Retina (tissue), 1 donor: ENCODE measurements at places on chromosomes 7 and 10.

- no peak for DNase-seq
These were observed 23.7 kb upstream of the LAMB1 start for GRCh38 chr7:108026647-108027046.

DNA sequence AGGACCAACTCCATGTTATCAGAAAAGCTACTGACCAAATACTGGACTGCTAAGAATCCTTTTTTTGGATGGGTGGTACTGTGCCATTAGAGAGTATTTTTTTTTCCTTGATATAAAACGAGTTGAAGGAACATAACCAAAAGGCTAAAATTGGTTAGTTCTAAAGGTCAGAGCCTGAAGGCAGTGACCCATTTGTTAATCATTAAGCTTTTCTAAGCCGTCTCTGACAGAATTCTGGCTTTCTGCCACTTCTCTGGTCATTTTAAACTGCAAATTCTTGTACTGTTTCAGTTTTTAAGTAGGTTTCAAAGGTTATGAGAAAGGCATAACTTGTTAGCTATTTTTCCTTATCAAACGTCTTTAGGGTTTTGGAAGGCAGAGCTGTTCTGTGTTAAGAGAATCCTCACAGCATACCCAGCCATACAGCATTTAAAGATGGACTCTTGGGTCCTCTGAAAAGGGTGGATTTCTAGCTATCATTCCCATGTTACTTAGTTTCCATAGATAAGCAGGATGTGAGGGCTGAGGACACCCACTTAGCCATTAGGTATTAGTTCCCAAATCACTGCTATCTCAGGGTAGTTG, 196.8 kb downstream of the RNLS start:
- no peak for DNase-seq

- no peak for DNase-seq
These were observed 786 bp downstream of the ATP5F1C start for GRCh38 chr10:7788639-7789286.

- DNase-seq: no peak
These were observed 106.3 kb downstream of the SLIT1 start for GRCh38 chr10:97079448-97079847.

DNA sequence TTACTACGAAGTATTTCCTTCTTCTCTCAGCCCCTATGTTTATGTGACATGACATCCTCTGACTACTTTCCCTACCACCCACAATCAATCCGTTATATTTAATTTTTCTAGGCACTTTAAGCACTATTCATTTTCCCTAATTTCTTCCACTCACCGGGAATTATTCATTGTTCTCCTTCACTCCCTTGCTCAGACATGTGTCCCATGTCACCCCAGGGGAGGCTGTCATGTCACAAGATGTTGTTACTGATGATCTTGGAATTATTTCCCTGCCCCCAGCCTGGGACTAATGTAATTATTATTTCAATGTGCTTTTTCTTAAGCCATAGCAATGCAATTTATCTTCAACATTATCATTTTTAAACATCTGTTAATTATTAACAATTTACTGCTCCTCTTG, 317.2 kb downstream of the PHF14 start:
- DNase-seq: no peak

DNA sequence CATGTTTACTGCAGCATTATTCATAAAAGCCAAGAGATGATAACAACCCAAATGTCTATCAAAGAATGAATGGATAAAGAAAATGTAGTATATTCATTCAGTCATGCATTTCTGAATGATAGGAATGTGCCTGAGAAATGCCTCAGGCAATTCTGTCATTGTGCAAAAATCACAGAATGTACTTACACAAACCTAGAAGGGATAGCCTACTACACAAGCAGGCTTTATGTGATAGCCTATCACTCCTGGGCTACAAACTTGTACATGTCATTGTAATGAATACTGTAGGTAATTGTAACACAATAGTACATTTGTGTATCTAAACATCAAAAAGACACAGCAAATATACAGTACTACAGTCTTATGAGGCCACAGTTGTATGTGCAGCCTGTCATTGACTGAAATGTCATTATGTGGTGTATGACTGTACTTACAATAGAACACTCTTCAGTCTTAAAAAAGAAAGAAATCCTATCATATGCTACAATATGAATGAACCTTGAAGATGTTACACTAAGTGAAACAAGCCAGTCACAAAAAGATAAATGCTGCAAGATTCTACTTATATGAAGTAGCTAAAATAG, 141.8 kb upstream of the GPR22 start:
- no peak for DNase-seq

DNA sequence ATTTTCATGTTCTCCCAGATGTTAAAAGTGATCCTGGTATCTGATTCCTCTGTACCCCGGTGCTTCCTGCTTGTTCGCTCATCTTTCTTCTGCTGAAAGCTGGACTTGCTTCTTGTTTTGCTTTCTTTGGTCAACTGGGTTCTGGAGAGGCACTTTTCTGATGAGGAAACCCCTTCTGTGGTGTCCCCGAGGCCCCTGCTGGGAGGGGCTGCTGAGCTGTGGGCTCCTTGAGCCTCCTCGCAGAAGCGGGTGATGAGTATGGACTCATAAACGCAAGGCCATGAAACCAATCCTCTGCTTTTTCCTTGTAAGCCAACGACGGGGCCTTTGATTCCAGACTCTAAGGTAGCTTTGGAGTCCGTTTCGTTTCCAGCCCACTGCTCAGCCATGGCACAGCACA, 7.8 kb downstream of the WIPI2 start:
- no peak for DNase-seq

- peak; percentile 27 for DNase-seq
These were observed 13.9 kb downstream of the ZNF438 start for GRCh38 chr10:31017534-31018355.

- DNase-seq: no peak
These were observed 41.7 kb upstream of the NRF1 start for GRCh38 chr7:129569811-129570215.

GRCh38 chr10:125165584-125166573, 5.5 kb upstream of the CTBP2 start:
- DNase-seq: no peak

DNA sequence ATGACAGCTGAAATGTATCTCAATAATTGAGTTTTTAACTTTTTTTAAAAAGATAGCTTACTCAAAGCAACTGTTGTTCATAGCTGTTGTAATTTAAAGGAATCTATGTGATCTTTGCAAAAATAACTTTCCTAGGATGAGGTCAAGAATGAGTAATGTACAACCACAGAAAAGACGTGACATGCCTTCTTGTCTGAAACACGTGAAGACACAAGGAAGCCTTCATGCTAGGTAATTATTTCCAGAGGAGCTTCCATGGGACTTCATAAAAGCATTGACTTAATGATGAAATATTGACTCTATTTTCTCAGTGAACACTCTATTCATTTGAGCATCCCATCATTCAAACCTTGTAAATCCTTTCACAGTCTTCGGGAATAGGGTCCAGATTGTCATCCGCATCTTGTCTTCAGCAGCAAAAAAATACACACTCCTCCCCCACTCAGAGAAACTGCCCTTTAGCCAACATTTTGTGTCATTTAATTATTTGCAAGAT, 528.0 kb downstream of the NRG3 start:
- DNase-seq: no peak

GRCh38 chr10:116170815-116171250, 102.2 kb downstream of the GFRA1 start:
- DNase-seq: no peak

DNA sequence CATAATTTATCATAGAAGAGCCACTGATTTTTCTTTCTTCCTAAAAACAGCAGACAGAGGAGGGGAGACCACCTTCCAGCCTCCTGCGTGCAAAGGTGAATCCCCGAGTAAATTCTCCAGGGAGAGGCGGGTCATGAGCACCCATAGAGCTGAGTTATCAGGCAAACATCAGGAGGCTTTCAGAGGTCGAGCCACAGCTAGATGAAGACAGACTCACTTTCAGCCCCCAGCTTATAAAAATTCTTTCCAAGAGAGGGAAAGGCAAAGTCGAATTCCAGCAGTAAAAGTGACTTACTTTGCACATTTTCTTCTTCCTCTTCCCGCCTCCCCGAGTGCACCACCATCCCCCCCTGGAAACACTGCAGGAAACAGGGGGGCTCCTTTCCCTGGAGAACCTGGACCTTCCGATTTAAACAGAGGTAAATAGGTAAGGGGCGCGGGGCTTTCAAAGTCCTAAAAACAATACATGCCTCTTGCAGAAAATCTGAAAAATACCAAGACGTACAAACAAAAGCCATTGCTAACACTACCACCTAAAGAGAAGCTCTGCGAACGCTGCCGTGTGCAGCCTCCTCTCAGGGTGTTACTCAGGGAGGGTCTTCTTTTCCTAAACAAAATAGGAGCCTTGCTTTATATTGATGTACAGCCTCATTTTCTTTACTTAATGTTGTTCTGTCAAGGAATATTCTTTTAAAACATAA, 163.8 kb downstream of the SVIL start:
- DNase-seq: no peak

- DNase-seq: no peak
These were observed 64.4 kb downstream of the ITGB8 start for GRCh38 chr7:20395104-20395503.

DNA sequence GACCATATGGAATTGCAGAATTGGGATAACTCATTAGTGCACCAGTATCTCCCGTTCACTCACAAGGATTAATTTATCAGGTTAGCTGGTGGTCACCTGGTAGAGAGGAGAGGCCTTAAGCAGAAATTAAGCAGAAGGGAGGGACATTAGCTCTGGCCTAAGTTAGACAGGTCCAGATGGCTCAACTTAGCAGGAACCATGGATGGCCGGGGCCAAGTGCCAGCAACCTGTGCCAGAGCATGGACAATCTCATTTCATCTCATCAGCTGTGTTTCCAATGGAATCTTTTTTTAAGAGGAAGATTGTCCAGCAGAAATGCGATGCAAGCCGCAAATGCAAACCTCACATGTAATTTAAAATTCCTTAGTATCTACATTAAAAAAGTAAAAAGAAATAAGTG, 82.2 kb downstream of the JCAD start:
- no peak for DNase-seq

GRCh38 chr10:72563327-72563932, 62.4 kb downstream of the MICU1 start:
- DNase-seq: no peak

DNA sequence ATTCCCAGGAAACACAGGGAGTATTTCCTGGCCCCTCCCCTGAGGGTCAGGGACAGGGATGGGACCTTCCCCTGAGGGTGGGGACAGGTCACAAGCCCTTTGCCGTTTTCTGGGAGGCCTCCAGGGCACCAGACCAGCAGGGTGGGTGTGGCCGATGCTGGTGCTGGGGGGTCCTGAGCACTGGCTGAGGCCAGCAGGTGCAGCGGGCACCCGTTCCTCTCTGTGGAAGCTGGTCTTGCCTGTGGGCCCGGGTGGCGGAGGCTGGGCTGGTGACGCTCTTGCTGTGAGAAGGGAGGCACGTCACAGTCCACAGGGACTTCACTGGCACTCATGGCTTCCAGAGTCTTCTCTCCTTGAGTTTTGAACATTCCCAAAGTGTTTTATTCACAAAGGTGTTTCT, 44.2 kb upstream of the CFAP46 start:
- DNase-seq: no peak

DNA sequence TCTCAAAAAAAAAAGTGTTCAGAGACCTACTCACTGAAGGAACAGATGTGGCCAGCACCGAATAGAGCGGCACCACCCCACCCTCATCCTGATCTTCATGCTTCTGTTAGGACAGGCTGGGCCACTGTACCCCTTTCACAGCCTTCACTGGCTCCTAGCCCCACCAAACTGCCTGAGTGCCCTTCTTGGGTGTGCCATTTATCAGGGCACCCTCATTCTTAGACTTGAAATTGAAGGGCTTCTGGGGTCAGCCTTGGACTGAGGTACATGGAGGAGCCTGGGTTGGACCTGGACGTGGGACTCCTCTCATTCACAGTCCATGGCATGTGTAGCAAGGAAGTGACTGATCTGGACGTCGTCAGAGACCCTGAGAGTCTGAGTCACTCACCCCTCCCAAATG, 190.3 kb downstream of the COBL start:
- DNase-seq: no peak

GRCh38 chr7:70044064-70044463, 445.8 kb downstream of the AUTS2 start:
- no peak for DNase-seq

DNA sequence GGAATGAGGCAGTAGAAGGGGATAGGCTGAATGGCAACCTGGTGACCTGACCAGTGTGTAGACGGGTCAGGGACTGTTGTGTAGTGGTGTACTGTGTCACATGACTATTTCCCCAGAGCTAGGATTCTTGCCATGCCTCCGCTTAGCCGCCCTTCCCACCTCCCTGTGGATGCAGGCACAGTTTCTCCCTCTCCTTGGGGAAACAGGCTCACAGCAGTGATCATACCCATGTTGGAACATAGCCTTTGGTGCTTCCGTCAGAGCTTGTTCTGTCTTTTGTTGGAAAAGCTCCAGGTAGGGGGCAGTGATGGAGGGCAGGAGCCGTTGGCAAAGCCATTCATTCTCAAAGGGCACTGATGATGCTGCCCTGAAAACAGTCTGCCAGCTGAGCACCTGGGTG, 44.3 kb downstream of the OGDH start:
- DNase-seq: no peak

GRCh38 chr10:111319866-111320265, 243.0 kb downstream of the ADRA2A start:
- no peak for DNase-seq

GRCh38 chr7:25853314-25853713, 298.7 kb upstream of the NFE2L3 start:
- DNase-seq: peak; percentile 37

DNA sequence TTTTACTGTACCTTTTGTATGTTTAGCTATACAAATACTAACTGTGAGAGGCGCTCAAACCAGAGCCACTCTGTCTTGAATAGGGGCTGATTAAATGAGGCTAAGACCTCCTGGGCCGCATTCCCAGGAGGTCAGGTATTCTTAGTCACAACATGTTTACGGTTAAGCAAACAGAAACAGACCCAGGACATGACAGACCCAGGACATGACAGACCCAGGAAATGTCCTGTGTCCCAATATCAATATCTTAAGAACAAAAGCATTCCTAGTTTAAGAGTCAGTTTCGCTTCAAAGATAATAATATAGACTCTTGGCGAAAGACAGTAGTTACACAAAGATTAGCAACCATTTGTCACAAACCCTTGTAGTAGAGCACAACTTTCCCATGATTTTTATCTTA, 304.5 kb downstream of the CCSER2 start:
- DNase-seq: no peak

GRCh38 chr7:73340514-73340913, 12.6 kb downstream of the FKBP6 start:
- no peak for DNase-seq

DNA sequence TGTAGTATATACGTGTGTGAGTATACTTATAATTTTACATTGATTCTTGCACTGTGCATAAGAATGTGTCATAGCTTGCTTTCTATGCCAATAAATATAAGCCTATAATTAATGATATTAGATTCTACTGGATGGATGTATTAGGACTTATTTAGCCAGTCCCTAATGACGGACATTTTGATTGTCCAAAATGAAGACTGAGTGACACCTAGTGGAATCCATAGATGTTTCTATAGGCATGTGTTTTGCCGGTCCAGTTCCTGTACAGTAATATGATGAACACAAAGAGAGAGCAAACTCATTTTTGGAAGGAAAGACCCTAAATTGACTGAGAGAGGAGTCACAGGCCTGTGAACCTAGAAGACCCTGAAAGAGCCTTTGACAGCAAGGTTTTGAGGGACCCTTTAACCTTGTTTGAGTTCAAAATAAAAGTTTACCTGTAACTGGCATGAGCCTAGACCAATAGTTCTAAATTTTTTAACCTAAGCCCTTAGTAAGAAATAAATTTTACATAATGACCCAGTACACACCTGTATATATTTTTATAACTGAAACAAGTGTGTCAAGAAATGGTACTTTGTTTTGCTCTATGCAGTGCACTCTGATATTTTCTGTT, 42.4 kb upstream of the AGBL3 start:
- no peak for DNase-seq
